A673 (cell line): ENCODE measurements at places on chromosomes 7 and 10. TPM values are rescaled to one million over a fixed set of nuclear protein-coding genes. Genes with fewer than 3 reads are reported as not detected.

DNA sequence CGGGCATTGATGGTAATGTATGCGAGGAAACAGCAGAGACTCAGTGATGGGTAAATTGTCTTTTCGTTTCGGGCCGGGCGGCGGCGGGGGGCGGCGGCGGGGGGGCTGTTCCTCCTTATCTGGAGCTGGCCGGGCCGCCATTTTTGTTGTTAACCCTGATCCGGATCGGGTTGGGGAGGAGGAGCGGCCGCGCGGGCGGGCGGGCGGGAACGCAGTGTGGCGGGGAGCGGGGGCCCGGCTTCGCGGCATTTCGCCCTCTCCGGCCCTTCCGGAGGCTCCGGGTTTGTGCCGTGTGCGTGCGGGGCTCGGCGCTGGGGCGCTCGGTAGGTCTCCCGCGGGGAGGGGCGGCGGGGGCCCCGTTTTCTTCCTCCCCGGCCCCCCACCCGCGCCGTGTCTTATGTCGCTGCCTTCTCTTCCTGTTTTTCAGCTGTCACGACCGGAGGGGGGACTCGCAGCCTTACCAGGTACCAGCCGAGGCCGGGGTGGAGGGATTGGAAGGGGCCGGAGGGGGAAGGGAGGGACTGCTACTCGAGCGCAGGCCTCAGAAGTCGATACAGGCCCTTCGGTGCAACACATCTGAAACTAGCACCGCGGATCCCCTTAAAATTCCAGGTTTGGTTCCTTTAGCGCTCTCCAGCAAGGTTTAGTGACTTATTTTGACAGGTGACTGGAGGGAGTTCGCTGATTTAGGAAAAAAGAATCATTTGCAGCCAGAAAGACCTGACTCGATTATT, 820 bp downstream of the WAC start:
- DNase-seq = peak; percentile 68

GRCh38 chr7:107638594-107638993, 22.0 kb upstream of the SLC26A4 start:
- no peak for DNase-seq

GRCh38 chr10:25604591-25604990, 329.4 kb upstream of the MYO3A start:
- DNase-seq = no peak

- no peak for DNase-seq
Observed at GRCh38 chr10:6009150-6009549, 31.8 kb upstream of the IL15RA start.

DNA sequence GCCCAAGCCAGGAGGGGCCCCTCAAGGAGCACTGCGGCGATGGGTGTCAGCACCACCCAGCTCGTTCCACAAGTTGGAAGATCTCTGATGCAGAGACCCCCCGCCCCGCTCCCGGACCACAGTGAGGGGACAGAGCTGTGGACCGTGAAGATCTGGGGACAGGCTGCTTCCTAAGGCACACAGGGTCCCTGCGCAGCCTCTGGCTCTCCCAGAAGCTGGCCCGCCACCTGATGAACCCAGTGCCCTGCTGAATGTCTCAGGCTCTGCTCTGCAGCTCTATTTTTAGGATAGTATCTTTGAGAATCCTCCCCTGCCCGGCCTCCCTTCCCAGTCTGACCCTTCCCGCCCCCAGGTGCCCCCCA, 29.7 kb downstream of the GBX1 start:
- DNase-seq = no peak

LEP gene
- total RNA-seq = not detected in 2 replicates
